ENCODE measurements at places on chromosomes 1 and 21.

DNA sequence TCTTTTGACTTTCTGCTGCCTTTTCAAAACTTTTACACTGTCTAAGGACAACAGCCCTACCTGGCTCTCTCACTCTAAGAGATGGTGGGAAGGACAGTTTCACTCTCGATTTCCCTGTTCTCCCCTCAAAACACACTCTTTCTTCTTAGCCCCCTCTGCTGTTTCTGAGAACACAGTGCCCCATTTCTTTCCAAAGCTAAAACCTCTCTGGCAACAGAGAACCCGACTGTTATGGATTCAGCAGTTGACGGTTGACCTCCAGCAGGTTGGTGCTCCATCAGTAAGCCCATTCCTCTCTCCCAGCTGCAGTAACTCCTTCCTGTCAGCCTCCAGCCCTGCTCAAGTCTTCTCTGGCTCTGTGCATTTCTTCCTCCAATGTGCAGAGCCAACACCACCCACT is 88.2 kb upstream of the ABCD3 start:
- peak; percentile 39 for DNase-seq

GRCh38 chr1:207755846-207756693 is 4.2 kb downstream of the CD46 start:
- no peak for DNase-seq

DNA sequence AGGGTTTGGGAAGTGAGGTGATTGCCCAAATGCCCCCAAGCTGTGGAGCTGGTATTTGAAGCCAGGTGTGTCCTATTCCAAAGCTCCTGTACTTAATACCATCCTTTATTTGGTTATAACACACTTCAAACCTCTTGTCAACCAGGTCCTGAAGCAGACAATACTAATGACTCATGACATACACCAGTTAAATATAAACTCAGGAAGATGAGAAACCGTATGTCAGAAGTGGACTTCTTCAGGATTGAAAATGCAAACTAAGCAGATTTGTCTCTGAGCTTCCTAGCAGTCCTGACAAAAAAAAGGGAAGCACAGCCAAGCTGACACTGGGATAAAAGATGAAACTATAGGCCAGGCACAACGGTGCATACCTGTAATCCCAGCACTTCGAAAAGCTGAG is 70.6 kb downstream of the ALPL start:
- DNase-seq = no peak

DNA sequence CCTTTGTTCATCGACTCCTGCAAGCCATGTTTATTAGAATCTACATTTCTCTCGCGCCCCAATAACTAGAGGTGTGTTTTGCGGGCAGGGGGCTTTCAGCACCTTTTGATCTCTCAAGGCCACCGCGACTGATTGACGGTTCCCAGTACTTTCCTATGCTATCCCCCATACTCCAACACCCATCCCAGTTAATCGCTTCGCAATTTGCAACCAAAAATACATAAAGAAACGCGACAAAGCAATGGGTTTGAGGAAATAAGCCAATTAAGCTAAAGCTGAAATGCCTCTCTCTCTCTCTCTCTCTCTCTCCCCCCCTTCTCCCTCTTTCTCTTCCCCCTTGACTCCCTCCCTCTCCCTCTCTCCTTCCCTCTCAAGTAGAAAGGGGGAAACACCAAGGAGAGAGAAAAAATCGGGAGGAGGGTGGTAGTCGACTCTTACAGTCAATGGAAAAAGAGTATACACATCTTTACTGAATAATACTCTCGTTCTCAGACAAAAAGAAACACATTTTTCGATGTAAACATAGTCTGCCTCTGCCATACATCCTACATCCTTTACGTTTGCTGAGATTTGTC is 128.0 kb upstream of the DPYD start:
- DNase-seq = no peak

GRCh38 chr1:30880678-30881318 is 27.8 kb downstream of the SDC3 start:
- no peak for DNase-seq

DNA sequence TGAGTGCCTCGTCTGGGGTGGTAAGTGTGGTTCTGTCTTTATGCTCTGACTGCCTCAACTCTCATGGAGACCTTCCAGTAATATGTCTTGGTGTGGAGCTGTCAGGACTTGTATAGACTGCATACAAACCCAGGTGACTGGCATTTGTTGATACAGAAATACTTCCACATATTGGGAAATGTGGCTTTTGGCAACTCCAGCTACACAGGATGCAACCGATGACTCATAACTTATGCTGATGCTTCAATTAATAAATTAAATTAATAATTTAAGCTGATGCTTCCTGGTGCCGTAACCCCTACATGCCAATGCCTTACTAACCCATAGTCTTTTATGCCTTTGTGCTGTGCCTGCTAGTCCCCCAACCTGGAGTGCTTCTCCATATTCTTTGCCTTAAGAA is 72.3 kb upstream of the ARTN start:
- DNase-seq = no peak

- DNase-seq = no peak
Measured at GRCh38 chr1:79293611-79294010, 287.1 kb upstream of the ADGRL4 start.

DNA sequence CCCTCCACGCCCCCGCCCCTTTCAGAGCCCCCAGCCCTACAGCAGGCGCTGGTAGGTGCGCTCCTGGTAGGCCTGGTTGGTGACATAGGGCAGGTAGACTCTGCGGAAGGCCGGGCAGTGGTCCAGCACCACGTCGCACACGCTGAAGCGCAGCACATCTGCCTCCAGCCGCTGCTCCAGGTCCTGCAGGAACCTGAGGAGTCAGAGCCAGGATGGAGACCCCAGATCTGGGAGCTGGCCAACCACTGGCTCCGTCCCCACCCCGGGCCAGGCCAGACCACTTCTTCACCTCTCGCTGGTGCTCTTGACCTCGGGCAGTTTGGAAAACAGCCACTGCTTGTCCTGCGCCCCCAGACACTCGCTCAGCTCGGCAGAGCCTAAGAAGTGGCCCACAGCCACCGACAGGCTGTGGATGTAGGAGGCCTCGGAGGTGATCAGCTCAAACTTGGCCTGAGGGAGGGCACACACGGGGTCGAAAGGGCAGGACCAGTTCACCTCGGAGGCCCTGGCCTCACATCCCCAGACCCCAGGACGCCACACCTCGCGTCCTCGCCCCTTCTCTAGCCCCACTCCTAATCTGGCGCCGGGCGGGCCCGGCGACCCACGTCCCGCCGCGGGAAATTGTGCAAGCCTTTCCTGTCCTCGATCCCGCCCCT is 6.4 kb downstream of the ARHGEF19 start:
- DNase-seq = no peak

- peak; percentile 65 for DNase-seq
Measured at GRCh38 chr21:45094412-45094811, 20.0 kb downstream of the ADARB1 start.

GRCh38 chr1:42620307-42620706 is 37.9 kb upstream of the PPIH start:
- no peak for DNase-seq

DNA sequence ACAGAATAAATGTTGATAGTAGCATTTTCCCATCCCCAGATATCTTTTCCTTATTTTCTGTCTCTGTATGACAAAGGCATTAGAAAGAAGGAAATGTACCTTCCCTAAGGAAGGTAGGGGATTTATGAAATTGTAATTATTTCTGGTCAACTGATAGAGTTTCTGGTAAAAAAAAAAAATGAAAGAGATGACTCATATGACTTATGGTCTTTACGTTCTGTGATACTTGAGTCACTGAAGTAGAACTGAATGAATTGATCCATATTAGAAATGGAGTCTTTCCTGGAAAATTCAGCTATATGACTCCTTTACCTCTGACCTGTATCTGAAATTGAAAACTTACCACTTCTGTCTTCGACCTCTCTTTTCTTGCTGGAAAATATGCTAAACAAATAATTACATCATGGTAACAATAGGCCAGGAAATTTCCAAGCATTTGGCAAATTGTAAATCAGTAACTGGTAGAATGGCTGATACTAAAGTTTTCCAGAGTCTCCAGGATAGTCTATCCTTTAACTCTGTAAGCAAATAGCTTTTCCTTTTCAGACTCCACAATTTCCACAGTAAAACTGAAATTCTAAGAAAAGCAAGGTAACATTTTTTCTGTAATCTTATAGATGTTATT is 364.3 kb upstream of the PTBP2 start:
- DNase-seq = no peak

DNA sequence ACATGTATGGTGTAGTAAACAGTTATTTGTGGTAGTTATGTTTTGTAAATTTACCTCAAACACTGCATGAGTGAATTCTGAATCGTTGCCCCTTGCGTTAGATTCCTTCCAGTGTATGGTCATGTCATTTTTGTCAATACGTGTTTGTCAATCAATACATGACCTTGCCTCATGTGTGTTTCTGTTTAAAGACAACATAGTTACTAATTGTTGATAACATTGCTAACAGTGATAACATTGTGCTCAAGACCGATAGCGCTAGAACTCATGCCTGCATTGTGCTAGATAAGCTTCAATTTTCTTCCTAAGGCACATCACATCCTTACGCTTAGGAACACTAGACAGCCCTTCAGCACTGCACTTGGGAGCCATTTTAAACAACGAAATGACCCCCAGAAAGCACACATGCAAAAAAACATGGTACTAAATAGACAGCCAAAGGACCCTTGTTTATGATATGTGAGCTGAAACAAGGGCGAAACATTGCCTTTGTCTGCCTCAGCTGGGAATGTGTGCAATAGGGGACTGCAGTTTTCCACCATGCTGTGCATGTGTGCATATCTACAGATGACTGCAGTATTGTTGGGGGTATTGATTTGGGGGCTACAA is 37.3 kb downstream of the MRPS6 start:
- no peak for DNase-seq

DNA sequence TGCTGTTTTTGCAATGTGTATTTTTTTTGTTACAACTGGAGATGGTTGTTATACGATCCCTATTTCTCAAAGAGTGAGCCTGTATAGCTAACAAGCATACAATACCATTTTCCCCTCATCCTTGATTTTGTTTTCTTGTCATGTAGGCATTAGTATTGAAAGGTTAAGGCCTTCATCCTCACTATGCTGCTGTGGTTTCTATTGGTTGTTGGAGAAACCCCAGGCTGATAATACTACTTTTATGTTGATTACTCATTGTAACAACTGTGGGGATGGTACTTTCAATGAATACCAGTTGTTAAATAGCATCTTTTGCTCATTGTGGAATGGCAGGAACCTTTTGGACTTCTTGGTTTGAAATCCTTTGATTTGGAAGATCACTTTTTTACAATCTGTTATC is 39.0 kb upstream of the MACF1 start:
- no peak for DNase-seq

GRCh38 chr1:207072233-207072632 is 16.4 kb upstream of the C4BPB start:
- DNase-seq = no peak

DNA sequence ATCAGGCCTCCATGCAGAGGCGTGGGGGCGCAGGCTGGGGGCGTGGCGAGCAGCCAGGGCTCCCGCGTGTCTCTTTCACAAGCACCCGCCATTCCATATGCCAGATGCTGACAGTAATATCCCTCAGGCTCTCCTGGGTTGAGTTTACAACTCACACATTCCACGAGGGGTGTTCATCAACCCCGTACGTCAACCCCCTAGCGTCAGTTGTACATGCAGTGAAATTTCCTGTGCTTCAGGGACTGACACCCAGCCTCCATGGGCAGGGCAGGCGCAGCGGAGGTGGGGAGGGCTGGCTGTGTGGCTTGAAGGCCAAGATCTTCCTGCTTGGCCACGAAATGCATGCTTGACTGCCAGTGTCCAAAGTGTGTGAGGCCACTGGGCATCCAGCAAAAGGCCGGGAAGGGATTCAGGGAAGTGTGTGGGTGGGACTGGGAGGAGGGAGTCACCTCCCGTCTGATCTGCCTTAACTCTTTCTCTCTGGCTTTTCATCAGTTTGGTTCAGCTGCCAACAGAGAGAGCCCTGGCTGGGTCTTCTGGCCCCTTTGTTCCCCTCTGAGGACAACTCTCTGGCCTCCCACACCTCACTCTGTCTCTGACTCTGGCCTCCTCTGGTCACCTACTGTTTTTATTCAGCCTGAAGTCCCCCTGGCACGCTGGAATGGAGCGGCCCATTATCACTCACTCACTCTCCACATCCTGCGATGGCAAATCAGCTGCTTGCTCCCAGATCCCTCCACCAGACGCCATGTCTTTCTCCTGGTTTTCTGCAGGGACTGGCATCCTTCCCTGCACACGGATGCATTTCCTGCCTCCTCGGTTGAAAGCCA is 33.8 kb downstream of the CLIC6 start:
- DNase-seq = no peak

GRCh38 chr1:116502671-116503314 is 68.0 kb downstream of the CD58 start:
- no peak for DNase-seq

DNA sequence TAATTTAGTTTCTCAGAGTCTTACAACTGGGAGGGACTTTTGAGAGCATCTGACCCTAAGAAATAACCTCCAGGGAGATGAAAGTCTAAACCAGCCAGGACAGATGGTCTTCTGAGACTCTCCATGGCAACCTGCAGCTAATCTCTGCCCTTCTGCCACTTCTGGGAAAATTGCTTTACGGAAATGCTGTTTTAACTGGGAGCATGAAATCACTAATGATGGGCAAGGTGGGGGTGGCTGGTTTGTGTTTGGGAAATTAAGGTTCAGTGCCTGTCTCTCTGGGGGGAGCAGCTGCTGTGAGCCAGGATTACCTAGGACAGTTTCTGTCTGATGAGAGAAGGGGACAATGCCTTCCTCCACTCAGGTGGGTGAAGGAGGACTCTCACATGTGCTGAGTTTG is 33.2 kb downstream of the ROR1 start:
- no peak for DNase-seq

DNA sequence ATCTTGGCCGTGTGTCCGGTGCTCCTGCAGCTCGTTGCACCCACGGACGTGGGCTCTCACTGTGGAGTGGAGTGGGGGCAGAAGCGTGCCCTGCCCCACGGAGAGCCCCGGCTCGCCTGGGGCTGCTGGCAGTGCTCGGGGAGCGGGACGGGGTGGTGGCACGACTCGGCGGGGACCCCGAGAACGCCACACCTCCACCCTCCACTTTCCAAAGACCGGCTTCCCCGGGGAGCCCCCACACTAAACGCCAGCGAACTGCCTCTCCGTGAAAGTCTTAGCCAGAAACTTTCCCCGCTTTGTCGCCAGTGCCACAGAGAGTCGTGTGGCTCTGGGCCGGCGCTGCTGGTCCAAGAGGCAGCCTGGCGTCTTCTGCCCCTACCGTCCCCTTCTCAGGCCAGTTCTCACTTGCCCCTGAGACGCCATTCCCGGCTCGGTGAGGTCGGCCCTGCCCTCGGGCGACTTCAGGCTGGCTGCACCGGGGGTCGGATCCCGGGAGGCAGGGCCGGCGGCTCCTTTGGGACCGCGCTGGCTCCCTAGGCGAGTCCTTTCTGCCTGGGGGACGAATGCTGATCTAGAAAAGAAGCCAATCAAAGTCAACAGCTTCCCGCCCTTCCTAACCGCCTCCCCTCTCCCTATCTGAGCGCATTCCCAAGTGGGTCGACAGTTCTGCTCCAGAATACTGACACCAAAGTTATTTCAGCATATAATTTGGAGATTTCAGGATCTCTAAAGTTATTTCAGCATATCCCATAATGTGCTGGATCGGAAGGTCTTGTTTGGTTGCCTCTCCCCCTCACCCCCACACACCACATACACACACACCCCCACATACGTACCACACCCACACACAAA is 2.6 kb upstream of the SAMD13 start:
- DNase-seq = peak; percentile 31

GRCh38 chr1:232599178-232600041 is 30.5 kb downstream of the SIPA1L2 start:
- DNase-seq = no peak

Data from G401 (cell line).